ENCODE measurements at places on chromosomes 11 and 22.

- no peak for DNase-seq
Observed at GRCh38 chr11:7656704-7657103, 16.6 kb downstream of the CYB5R2 start.

DNA sequence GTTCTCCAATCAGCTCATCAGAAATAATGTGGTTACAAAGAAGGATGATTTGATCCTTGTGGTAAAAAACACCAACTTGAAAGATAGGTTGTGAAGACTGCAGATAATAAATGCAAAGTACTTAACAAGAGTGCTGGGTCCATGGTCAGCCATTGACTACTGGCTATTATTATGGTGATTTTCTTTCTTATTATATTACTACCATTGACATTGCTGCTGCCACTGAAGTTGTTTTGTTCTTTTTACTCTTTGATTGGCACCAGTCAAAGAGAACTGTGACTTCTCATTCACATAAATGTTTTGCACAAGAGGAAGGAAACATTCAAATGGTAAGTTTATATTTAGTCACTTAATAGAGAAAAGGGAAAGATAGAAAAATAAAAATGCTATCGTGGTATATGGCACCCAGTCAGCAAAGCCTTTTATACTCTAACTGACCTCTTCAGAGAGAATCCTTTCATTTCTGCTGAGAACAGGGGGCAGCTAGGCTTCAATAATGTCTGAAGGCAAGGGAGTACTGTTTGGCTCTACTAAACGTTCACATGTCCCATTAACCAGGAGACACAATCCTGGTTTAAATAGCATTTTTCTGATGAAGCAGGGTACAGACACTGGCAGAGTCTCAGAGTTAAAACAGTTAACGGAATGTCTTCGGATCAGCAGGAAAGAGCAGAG is 64.8 kb downstream of the LRRC4C start:
- DNase-seq, result no peak

DNA sequence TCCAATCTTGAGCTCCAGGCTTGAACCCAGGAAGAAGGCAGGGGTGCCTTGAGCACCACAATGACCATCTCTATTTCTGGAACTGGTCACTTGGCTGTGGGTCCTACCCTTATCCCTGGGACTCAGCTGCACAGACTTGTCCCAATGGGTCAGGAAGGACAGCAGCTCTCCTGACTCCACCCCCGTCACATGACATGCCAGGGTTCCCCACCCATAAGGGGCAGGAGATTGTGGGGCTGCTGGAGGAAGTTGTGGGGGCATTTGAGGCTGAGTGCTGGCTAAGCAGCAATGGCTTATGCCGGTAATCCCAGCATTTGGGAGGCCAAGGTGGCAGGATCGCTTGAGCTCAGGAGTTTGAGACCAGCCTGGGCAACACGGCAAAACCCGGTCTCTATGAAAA is 56.2 kb downstream of the NFAM1 start:
- no peak for DNase-seq

- DNase-seq, result no peak
Observed at GRCh38 chr11:109641549-109641948, 219.6 kb downstream of the C11orf87 start.

GRCh38 chr11:118521892-118522311 is 5.4 kb upstream of the TTC36 start:
- DNase-seq, result no peak

DNA sequence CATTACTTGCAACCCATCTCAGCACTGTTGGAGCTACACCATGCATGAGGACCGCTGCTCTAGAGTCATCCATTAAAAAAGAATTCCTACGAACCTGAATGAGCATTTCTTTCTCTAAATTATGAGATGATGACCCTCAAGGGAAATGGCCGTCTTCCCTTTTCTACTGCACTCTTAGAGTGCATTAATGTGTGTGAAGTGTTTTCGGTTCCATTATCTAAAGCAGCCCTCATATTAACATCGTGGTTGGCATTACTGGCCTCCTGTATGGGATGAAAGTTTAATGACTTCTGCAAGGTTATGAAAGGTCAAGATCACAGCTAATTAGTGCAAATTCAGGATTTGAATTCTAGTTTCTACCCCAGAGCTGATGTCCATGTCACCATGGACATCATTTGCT is 16.7 kb downstream of the CD44 start:
- no peak for DNase-seq

DNA sequence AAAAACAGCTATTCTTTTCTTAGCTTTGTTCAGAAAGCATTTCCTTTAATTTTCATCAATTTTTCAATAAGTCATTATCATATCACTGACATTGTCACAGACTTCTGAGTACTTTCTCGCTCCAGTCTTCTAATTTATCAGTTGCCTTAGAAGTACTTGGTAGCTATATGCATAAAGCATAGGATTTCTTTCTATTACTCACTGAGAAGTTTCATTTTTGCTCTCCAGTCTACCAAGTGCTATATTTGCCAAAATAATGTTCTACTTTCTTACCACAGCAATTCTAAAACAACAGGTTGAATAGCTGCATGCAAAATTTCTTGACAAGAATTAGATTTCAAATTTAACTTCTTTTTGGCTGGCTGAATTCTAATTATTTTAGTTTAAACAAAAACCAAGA is 116.3 kb downstream of the STK33 start:
- DNase-seq, result no peak

- no peak for DNase-seq
Observed at GRCh38 chr22:28736301-28737155, 5.1 kb downstream of the CHEK2 start.

DNA sequence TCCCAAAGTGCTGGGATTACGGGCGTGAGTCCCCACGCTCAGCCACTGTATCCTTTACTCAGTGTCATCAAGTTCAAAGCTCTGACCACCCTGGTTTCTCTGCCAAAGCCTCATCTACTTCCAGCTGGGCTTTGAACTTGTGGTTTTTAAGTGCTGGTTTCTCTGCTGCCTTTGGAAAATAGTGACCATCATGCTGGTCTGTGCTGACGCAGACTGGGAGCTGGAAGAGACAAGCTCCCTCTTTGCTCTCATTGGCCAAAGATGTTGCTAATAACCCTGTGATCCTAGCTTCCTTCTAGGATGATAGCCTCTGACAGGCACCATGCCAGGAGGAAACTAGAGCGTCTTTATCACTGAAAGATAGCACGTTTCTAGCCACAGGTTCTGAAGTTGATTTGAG is 62.4 kb downstream of the ALX4 start:
- DNase-seq, result no peak

DNA sequence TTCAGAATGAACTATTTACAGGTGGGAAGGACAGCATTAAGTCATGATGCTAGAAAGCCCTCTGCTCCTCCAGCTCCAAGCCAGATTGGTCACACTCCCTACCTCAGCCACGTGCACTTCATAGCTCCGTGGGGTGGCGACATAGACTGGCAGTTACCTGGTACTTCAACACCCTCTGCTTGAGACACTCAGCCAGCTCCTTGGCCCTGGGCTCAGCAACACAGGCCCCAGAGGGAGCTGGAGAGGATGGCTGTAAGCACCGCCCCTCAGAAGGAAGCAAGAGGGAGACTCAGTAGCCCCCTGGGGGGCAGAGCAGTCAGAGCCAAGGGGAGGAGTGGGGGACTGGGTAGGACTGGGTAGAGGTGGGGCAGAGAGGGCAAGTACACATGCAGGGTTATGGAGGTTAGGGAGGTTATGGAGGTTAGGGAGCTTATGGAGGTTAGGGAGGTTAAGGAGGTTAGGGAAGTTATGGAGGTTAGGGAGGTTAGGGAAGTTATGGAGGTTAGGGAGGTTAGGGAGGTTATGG is 102.1 kb upstream of the BID start:
- no peak for DNase-seq

DNA sequence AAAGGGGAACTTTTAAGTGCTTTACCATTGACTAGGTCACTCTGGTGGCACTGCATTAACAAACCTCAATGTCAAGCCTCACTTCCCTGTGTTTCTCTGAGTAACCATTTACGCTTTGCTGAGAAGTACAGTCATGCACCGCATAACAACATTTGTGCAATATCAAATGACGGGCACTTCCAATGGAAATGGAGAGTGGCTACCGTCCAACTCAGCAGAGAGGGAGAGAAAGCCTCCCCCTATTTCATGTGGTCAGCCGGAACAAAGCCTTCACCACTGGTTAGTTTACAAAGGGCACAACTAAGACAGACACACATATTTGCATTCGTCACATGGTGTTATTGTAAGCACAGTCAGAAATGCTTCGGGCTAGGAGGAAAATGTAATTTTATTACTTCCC is 117.3 kb downstream of the RASSF10 start:
- peak; percentile 35 for DNase-seq

GRCh38 chr22:30335236-30335635 is 8.5 kb upstream of the TBC1D10A start:
- DNase-seq, result no peak

GRCh38 chr11:18277565-18278271 is 11.7 kb downstream of the SAA1 start:
- DNase-seq, result no peak

GRCh38 chr11:119897046-119897440 is 168.0 kb upstream of the NECTIN1 start:
- no peak for DNase-seq

DNA sequence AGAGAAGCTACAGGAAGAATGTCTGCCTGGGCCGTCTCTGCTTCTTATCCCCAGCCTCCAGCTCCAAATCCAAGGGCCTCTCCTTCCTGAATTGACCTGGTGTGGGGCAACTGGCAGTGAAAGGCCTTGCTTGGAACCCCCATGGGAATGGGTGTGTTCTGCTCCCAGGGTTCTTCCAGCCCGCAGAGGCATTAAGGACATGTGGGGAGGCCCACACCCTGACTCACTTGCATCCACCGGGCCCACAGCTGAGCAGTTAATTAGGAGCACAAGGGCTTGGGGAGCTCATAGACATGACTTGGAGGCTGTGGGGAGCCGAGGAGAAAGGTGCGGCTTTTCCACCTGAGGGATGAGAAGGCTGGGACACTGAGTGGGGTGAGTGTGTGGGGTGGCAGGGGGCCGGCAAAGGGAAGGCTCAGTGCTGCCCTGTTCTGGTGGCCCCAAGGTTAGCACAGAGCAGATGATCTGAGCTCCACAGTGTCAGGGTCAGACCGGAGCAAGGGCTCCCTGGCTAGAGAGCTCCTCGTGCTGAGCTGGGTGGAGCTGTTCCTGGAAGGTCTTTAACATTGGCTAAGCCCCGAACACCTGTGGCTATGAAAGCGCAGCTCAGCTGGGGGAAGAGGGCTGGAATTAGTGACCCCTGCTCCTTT is 64.5 kb upstream of the NECTIN1 start:
- no peak for DNase-seq
